ENCODE measurements at places on chromosomes 4 and X.
A peak's percentile ranks its signal among the peaks of the same experiment; 100 is the strongest.

DNA sequence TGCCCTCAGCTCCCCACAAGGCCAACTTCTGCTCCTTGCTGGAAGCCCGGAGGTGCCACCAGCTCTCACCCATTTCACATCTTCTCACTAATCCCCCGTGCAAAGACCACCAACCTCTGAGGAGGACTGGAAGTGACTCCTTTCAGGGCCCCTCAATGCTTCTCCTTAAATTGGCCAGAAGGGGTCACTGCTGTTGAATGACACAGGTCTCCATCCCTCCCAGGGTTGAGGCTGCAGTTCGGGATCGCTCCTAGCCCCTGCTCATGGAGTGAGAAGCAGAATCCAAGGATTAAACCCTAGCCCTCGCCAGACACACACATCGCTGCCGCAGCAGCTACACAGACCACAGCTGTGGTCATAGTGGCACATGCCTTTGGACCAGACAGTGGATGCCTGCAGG lies 279.5 kb upstream of the TAPT1 start:
- DNase-seq = no peak

- no peak for DNase-seq
Observed at GRCh38 chr4:154593868-154594267, 3.3 kb upstream of the FGA start.

DNA sequence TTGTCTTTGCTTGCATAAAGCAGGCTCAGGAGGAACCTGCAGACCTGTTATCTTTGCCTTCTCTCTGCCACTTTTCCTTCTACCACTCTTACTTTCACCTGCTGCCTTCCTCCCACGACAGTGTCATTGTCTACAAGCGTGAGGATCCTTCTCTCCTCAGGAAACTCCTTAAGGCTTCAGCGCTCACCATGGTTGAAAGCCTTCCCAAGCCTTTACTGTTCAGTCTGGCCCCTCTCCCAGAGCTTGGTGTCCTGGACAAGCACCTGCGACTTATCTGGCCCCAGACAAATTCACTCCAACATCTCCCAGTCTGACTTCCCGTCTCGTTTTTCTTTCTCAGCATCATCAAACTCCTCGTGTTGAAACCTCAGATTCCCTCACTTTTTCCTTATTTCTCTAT lies 31.0 kb downstream of the CC2D2A start:
- no peak for DNase-seq

DNA sequence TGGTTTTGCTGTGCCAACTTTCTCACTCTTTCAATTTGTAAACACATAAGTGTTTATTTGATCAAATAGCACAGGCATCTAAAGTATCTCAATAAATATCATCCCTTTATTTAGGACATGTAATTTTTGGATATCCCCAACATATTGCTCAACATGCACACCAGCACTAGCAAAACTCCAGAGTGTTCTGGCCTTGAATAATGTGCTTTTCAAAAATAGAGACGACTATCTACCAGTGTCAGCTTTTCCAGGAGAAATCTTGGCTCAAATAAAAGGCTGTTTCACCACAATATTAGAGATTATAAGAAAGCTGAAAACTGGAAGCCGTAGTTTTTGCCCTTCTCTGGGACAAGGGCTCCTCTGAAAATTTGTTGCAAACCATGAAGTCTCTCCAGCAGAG lies 67.0 kb downstream of the MAOB start:
- DNase-seq = no peak

DNA sequence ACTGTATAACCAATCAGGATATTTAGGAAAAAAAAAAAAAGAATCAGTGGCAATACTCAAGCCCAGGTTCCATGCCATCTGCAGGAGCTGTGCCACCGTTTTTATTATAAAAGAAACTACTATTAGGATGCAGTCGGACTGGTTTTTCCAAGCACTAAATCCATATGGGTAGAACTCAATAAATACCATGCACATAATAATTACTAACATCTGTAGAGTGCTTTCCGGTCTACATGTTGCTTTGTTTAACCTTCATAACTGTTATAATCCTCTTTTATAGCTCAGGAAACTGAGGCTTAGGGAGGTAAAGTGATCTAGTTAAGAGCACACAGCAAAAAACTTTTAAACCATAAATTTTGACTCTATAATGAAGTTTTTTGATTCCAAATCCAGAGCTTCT lies 24.0 kb downstream of the ARSJ start:
- no peak for DNase-seq

DNA sequence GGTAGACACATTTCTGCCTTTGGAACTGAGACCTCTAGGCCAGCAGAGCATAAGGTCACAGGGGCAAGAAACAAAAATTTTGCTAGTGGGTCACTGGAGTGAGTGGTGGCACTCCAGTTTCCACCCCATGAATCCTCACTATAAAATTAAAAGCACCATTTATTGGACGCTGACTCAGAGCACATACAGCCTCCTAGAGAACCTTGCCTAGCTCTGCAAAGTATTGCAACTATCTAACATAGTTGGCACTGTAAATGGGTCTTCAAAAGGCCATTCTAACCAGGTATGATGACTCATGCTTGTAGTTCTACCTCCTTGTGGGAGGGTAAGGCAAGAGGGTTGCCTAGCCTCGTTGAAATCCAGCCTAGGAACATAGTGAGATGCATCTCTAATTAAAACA lies 25.1 kb downstream of the RRAGB start:
- no peak for DNase-seq

DNA sequence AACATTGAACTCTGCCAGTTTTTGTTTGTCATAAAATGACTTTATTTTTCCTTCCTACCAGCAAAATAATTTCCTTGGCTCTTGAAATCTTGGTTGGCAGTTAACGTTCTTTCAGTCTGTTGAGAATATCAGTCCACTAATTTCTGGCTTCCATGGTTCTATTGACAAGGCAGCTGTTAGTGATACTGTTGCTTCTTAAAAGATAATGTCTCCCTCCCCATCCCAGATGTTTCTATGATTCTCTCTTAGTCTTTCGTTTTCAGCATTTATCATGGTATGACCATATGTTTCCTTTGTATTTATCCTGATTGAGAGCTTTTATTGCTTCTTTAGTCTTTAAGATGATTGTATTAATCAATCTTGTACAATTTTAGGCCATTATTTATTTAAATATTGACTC lies 81.1 kb upstream of the STK26 start:
- DNase-seq = no peak

GRCh38 chrX:118174516-118175098 lies 58.0 kb upstream of the KLHL13 start:
- DNase-seq = no peak

DNA sequence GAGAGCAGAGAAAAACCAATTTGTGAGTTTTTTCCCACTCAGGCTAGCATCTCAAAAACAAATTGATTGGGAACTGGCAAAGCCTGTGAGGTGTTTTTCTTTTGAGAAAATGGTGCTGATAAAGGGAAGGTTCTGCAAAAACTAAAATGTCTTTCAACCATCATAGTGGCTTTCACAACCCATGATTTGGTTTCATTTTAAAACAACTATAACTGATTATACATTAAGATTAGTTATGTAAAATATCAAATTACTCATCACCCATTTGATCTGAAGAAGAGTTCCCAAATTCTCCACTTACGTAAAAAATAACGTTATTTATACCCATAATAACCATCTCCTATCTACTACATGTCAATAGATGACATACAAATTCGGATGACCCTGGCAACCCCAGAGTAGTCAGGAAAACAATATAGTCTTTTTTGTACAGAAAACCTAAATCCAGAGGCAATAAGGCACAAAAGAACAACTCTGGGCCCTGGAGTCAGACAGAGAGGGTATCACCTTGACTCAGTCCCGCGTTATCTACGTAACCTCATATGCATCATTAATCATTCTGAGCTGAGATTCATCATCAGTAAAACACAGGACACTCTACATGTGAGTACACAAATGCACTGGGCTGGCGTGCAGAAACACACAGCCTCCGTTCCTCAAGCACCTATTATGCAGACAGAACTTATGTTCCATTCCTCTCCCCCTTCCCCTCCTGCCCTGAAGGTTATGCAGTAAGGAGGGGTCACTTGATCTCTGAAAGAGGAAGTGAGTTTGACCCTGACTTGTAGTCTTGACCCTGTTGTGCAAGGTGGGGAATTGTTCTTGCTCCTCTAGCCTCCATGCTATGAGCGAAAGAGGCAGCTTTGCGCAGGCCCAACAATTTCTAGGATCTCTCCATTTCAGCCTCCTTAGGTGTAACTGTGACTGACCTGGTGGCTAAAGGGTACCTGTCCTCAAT lies 82.2 kb downstream of the SLC9A7 start:
- no peak for DNase-seq

DNA sequence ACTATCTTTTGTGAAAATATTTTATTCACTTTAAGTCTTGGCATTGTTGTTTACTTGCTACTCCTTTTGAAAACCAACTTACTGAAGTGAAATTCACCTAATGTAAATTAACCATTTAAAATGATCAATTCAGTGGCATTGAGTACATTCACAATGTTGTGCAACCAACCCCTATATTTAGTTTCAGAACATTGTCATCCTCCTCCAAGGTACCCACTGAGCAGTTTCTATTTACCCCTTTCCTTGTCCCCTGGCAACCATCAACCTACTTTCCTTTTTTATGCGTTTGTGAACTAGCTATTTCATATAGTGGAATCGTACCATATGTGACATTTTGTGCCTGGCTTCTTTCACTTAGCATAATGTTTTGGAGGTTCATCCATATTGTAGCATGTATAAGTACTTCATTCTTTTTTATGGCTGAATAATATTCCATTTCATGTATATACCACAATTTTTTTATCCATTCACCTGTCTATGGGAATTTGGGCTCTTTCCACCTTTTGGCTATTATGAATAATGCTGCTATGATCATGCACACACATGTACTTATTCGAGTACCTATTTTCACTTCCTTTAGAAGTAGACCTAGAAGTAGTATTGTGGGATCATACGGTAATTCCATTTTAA lies 85.0 kb downstream of the WWC2 start:
- DNase-seq = no peak

DNA sequence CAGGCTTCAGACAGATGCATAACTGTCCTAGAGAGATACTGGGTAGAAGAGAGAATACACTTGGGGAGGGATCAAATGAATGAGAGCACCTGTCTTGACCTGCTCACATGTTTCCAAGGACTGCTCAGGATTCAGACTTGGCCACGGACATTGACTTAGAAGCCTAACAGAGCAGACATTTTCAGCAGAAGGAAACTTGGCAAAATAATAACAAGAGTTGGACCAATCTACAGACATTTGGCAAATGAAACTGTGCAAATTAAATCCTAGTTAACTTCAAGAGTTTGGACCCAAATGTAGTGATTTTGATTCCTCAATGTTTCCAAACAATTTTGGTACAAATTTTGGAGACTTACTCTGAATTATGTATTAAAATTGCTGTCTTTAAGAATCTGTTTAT lies 223.9 kb downstream of the CAMK2D start:
- DNase-seq = no peak

DNA sequence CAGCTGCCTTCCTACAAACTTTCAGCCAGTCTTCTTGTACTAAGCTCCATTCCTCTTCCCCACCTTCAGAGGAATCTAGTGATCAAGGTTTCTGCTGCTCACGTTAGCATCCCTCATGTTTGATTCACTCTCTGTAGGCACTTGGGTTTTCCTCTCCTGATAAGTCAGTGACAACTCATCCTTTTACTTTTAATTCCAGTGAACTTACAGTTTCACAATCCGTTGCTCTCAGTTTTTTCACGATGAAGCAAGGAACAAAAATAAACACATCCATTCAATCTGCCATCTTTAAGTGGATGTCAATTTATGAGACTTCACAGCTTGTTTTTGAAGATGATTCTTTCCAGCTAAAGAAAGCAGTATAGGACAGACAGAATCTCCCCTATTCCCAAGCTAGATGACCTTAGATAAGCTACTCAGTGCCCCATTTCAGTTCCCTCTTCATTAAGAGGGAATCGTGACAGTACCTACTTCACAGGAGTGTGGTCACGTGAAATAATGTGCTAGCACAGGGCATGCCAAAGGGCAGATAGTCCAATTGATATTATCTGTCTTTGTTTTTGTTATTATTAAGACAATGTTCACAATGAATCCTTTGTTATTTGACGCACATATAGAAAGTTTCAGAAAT lies 234.3 kb downstream of the PALLD start:
- DNase-seq = no peak

- no peak for DNase-seq
Observed at GRCh38 chr4:3016961-3017360, 53.6 kb downstream of the GRK4 start.

- no peak for DNase-seq
Observed at GRCh38 chr4:124044867-124045266, 648.3 kb downstream of the SPRY1 start.

GRCh38 chrX:24696294-24696693 lies 2.6 kb downstream of the POLA1 start:
- no peak for DNase-seq

GRCh38 chr4:166123546-166123945 lies 250.5 kb downstream of the TLL1 start:
- DNase-seq = no peak

DNA sequence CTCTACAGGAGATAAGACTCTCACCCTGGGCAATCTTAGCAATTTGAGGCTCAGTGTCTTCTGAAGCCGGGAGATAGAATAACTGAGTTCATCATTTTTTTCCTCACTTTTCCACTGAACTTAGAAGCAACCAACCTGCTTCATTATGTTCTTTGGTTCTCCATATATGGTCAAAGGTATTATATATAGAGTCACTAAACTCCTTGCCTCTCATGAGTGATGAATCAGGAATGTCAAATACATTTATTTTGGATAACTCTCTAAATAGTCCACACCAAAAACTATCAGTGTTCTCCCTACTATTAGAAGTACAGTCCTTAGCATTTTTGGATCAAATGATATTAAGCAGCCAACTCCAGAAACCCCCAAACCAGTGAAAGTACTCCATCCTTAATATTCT lies 421.5 kb upstream of the EPHA5 start:
- no peak for DNase-seq

GRCh38 chrX:119502727-119503483 lies 34.7 kb downstream of the SLC25A5 start:
- peak; percentile 2 for DNase-seq

GRCh38 chrX:153927672-153927921 lies 1.5 kb upstream of the ARHGAP4 start:
- no peak for DNase-seq

- no peak for DNase-seq
Observed at GRCh38 chrX:74511704-74512103, 90.4 kb downstream of the SLC16A2 start.

DNA sequence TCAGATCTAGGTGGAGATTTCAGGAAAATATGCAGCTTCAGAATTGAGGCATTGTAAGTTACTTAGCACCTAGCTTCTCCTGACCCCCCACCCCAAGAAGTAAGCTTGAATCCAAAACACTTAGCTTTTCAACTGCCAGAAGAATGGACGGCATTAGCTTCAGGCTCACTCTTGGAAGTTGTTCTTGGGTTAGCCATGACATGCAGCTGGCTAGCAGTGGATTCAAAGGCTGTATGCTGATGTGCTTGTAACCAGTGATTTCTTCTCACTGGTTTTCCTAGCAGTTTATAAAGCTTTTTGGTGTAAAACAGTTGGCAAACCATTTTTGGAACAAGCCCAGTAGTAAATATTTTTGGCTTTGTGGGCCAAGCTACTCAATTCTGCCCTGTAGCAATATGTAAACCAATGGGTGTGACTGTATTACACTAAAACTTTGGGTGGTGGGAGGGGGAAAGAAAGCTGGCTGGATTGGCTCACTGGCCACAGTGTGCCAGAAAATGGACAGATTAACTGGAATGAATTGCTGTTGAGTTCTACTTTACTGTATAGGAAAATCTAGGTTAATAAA lies 85.6 kb downstream of the SHROOM2 start:
- no peak for DNase-seq
